ENCODE measurements at places on chromosomes 13 and 19. TPM values are rescaled to one million over a fixed set of nuclear protein-coding genes. Genes with fewer than 3 reads are reported as not detected.

SLC5A5 gene
- total RNA-seq, result not detected

- DNase-seq, result peak; percentile 14
These were observed 507 bp downstream of the ALG5 start for GRCh38 chr13:36998624-36999041.

- peak; percentile 85 for DNase-seq
These were observed 933 bp upstream of the NRTN start for GRCh38 chr19:5803752-5804515.

- no peak for DNase-seq
These were observed 47.0 kb upstream of the RAP2A start for GRCh38 chr13:97386801-97387484.

DNA sequence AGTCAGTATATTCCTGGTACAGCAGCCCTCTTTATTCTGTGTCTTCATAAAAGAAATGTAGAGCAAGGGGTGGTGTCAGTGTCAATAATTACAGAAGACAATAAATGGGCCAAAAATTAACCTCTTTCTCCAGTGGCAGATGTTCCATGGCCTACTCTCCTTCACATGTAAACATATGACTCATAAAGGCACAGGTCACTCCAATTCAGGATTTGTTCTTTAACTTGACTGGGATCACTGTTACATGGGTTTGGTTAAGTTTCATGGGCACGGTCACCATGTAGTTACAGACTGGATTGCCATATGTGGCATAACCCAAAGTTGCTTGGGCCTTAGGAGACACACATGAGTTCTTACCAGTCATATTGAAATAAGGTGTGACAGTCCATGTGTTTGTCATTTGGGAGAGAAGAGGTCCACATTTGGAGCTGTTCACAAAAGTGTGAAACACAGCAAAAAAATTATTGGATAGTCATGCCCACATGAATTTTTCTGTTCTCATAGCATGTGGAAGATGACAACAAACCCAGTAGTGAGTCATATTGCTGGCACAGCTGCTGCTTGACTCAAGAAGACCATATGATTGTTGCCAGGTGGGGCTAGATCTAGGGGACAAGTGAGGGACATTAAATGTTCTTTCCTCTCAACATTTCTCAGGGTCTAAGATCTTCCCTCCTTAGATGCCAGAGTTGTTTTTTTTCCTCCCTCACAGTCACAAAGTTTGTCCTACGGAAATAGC lies 68.1 kb upstream of the HTR2A start:
- DNase-seq, result no peak

GRCh38 chr19:524062-524674 lies 7.4 kb upstream of the CDC34 start:
- peak; percentile 53 for DNase-seq

DNA sequence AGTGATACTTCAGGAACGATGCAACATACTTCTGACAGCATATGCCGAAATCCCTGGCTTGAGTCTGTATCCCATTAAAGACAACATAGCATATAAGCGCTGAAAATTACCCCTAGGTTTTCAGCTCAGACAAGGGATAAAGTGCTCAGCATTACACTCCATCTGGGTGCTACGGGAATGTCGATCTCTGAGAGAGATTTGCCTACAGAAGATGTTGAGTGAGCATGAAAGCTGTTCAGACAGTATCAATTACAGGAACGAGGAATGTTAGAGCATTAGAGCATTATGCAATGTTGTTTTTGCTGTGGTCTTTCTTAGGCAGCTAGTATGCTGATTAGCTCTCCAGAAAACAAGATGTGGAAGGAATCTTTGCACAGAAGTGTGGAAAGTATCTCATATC lies 484.5 kb downstream of the LIG4 start:
- no peak for DNase-seq

PSG4 gene
- total RNA-seq, result not detected

DNA sequence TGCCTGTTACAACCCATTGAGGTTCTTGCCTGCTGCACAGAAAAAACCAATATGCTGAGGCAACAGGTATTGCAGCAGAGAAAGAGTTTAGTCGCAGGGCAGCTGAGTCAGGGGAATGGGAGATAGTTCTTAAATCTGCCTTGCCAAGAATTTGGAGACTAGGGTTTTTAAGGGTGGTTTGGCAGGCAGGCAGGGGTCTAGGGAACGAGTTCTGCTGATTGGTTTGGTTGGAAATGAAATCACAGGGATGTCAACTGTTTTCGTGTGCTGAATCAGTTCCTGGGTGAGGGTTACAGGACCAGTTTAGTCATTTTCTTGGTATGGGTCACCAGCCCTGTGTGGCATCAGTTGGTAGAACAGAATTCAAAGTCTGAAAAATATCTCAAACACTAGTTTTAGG lies 36.6 kb downstream of the PDS5B start:
- no peak for DNase-seq

All from heart right ventricle (tissue), 16 donors.